Right ventricle myocardium inferior (tissue), 1 donor: ENCODE measurements at places on chromosomes 5 and 9.
A peak's percentile ranks its signal among the peaks of the same experiment; 100 is the strongest.

GRCh38 chr9:112015149-112015548 is 118.5 kb downstream of the UGCG start:
- DNase-seq: no peak

GRCh38 chr9:214648-215493 is at the start of gene DOCK8:
TSS of gene DOCK8 (plus strand) at chr9:214865. CDS start at chr9:214977, 112 bp downstream.
- peak; percentile 94 for DNase-seq

DNA sequence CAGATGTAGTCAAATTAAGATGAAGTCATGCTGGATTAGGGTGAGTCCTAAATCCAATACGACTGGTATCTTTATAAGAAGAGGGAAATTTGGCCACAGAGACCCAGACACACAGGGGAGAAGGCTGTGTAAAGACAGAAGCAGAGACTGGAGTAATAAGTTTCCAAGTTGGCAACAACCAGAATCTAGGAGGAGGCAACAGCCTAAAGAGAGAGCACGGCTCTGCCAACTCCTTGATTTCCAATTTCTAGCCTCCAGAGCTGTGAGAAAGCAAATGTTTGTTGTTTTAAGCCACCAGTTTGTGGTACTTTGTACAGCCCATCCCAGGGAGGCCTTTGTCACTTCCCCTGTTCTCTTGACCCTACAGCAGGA is 74.4 kb downstream of the ATG10 start:
- no peak for DNase-seq

DNA sequence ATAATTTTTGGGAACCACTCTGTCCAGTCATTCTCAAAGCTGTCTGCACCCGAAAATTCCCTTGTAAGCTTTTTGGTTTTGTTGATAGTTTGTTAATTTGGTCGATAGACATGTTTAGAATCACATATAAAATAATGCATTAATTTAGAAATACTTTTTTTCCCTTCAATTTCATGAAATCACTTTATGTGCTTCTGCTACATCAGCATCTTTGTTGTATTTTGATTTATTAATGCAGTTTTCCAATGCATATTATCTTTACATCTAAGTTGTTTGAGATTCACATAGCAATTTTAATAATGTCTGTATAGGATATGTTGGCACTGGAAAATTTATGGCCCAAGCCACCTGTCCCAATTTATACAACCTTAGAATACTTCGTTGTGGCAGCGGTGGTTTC is 60.6 kb upstream of the SV2C start:
- no peak for DNase-seq

GRCh38 chr9:104177003-104177611 is 83.0 kb downstream of the SMC2 start:
- no peak for DNase-seq

GRCh38 chr5:59401637-59402036 is 491.9 kb downstream of the PDE4D start:
- DNase-seq: no peak

DNA sequence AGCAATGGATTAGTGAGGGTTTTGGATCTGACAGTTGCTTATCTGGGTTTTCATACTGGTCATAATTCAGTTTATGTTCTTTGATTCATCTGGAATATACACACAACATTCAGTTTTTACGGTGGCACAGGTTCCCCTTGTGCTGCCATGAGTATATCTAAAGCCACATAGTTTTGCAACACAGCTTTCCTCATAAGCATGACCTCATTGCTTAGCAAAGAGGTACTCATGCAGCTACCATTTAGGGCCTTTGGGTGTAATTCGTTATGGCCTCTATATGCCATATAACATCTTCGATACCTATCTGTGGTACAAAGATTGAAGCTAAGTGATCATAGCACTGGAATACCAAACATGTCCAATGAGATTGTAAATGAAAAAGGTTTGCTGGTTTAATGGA is 2.9 kb upstream of the RBM22 start:
- DNase-seq: no peak

GRCh38 chr5:116806836-116807235 is 232.2 kb upstream of the SEMA6A start:
- DNase-seq: no peak

DNA sequence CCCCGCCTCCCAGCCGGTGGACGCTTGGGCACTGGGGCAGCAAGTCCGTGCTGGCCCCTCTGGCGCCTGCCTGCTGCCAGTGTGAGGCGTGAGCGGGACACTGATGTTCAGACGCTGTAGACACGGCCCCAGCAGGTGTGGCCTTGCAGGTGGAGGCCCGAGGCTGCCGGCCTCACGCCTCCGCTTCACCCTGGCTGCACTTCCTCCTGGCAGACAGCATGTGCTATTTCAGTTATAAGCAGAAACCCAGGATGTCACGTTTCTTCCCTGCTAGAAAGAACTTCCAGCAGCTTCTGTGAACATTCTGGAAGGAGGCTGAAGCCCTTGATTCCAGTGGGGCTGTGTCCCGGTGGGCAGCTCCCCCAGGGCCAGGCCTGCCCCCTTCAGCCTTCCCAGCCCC is 114.8 kb upstream of the FCN2 start:
- DNase-seq: no peak

DNA sequence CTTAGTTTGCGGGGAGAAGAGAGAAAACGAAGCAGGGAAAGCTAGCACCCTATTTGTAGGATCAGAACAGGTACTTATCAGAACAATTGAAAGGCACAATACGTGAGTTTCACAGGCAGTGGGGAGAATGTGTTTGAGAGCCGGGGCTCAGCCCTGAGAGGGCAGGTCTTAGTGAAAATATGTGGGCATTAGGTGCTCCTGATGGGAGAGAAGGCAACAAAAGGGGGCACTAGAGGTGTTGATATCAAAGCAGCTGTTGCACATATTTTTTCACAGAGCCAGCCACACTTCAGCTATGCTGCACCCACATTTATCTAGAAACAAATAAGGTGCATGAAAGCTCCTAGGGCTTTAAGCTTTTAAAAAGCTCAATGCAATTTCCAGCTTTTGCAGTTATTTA is 99.7 kb upstream of the MAN2A1 start:
- DNase-seq: no peak

GRCh38 chr9:132998831-132999635 is 20.5 kb downstream of the GFI1B start:
- DNase-seq: no peak

- DNase-seq: no peak
Measured at GRCh38 chr5:159316519-159317383, 13.5 kb downstream of the IL12B start.

DNA sequence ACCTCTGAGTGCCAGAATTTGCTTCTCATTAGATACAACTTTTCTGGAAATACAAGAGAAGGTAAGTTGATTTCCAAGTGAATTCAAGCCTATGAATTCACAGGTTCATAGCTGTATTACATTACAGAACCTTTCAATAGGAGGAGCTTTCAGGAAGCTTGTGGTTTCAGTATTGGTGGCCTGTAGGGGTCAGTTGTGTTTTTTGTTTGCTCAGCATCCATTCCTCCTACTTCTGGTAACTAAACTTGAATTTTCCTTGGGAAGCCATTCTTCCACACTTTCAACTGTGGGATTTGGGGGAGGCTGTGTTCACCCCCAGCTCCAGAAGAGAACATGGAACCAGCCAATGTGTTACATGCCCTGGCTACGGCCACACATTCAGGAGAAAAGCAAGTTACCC is 5.6 kb upstream of the CYSTM1 start:
- DNase-seq: no peak

GRCh38 chr5:31768046-31768445 is 129.1 kb downstream of the PDZD2 start:
- DNase-seq: no peak

- DNase-seq: no peak
Measured at GRCh38 chr9:124453586-124454191, 3.4 kb downstream of the ADGRD2 start.

GRCh38 chr5:122498163-122498562 is 186.1 kb downstream of the SNCAIP start:
- DNase-seq: no peak

- no peak for DNase-seq
Measured at GRCh38 chr5:69148981-69149675, 17.8 kb upstream of the CCNB1 start.
